T-helper 9 cell (primary cell): ENCODE measurements at places on chromosomes 5 and 9.

- no peak for DNase-seq
Observed at GRCh38 chr9:89410022-89410421, 87.9 kb downstream of the SEMA4D start.

GRCh38 chr5:36373527-36374086, 71.9 kb upstream of the RANBP3L start:
- DNase-seq = no peak

DNA sequence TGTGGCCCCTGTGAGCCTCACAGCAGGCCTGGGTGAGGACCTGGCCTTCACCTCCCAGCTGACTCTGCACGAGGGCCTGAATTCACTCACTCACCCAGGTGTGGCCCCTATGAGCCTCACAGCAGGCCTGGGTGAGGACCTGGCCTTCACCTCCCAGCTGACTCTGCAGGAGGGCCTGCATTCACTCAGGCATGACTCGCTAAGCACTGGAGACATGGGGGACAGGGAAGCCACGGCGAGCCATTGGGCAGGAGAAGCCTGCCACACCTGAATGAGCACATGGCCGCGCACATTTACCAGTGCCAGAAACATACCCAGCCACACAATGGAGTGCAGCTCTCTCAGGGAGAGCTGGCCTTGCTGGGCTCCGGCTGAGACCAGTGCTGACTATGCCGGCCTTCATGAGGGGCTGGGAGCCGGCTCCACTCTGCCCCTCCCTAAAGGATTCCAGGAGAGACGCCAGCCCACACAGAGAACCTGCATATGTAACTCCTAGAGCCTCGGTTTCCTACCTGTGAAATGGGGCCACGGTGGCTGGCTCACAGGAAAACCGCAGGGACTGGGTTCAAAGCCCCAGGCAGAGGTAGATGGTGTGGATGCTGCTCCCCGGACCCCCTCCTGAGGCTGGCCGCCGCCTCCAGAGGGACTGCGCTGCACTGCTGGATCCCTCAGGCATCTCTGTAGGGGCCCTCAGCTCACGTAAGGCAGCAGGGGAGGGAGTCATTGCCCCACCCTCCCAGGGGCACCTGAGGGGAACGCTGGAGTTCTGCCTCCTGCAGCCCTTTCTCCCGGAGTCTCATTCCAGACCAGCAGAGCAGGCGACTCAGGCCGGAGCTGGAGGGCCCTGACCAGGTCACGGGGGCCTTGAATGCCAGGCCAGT, 7.2 kb downstream of the ADAMTS2 start:
- DNase-seq = no peak

GRCh38 chr9:104301755-104302154, 202.3 kb upstream of the OR13F1 start:
- DNase-seq = no peak

GRCh38 chr5:5609935-5610334, 187.5 kb downstream of the ICE1 start:
- DNase-seq = no peak

DNA sequence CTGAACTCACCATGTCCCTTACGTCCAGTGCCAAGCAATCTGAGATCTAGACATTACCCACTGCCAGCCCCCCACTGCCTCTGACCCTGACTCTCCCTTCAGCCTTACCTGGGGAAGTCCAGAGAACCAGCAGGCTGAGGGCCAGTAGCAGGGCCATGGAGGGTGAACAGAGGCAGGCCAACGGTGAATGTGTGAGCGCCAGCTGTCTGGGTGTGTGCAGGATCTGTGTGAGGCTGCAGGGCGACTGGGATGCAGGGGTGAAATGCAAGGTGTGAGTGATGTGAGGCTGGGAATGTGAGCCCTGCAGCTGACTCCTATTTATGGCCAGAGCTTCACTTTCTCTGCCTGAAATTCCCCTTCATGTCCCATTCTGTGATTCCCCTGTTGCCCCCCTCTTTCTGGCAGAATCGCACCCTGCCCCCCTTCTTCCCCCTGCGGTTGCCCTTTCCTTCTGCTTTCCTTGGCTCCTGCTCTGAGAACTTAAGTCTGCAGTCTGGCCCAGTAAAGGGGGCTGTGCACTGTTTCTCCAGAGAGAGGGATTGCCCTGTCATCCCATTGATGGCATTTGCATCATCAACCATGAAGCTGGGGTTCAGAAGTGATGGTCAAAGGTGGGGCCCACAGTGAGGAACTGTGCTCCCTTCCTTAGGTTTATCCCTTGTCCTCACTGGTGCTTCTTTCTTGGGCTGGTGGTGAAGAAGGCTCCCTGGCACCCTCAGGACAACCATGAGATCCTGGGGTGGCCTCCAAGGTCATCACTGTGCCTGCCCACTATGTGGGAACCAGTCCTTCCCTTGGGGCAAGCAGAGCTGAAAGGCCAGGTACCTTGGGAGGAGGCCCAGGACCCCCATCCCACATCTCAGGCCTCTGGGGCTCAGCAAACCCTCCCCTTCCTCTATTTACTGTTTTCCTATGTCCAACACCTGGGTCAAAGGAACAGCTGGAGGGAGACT, at the start of gene CCL19:
Gene CCL19 (minus strand): TSS at position 294 of the 953 bp plus-strand sequence. CDS start 137 bp downstream, at position 157.
- no peak for DNase-seq

- DNase-seq = no peak
Observed at GRCh38 chr9:124000784-124001457, 10.6 kb upstream of the LHX2 start.

DNA sequence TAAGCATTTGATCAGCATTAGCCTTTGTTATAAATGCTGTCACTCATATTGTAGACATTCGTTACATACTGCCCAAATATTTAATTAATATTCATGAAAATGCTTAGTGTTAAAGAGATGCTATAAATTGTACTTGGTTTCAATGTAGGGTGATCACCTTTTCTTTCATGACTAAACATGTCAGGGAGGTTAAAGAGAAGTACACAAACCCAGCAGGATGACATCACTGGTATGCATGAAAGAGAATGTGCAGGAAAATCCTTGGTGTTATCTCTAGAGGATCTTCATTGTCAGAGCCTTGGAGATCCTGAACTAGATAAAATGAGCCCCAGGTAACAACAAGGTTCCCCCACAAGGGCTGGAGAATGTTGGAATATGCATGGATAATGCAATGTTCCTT, 33.0 kb upstream of the SV2C start:
- no peak for DNase-seq

- no peak for DNase-seq
Observed at GRCh38 chr9:7879551-7880245, 80.1 kb upstream of the DMAC1 start.

DNA sequence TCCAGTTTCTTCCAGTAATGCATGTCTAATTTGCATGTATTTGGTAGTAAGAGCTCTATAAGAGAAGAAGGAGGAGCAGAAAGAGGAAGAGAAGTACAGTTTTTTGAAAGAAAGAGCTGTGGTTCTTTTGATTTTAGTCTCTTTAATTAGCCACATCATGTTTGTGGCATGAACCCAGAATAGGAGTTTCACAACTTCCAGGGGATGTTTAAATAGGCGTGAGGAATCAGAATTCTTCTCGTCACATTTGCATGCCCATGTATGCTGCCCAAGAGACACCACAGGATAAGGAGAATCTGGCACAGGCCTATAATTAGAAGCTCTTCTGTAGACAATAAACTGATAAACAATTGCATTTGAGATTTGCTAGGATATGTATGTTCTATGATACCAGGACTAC, 78.7 kb downstream of the GAS1 start:
- no peak for DNase-seq

GRCh38 chr9:19161257-19162025, 34.1 kb upstream of the PLIN2 start:
- peak; percentile 10 for DNase-seq

DNA sequence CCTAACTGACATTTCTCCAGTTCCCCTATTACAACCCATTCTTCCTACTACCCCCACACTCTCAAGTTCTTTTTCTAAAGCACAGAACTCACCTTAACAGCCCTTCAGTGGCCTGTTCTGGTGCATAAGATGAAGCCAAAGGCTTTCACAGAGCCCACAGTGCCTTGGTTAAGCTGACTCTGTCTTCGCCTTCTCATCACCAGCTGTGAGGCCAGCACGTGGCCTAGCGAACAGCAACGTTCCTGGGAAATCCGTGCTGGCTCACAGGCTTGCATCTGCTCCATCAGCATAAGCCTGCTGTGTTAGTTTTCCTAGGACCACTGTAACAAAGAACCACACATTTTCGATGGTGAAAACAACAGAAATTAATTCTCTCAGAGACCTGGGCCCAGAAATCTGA, 67.9 kb upstream of the LPAR1 start:
- DNase-seq = no peak

GRCh38 chr5:17120209-17120608, 97.2 kb upstream of the BASP1 start:
- DNase-seq = no peak

DNA sequence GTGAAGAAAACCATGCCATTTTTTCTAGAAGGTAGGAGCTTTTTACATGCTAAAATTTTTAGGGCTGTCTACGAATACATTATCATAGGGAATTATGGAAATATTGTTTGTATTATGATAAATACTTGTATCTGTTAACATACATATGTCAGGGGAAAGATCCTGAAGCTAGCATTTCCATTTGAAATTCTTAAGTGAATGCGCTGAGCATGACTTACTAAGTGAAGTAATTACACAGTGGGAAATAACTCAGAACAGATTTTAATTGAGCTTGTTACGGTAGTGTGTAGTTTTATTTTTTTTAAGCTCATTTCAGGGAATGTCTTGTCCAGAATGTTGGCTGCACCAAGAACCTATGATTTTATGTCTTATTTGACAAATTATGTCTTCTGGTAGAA, 19.1 kb downstream of the TDRD7 start:
- no peak for DNase-seq

DNA sequence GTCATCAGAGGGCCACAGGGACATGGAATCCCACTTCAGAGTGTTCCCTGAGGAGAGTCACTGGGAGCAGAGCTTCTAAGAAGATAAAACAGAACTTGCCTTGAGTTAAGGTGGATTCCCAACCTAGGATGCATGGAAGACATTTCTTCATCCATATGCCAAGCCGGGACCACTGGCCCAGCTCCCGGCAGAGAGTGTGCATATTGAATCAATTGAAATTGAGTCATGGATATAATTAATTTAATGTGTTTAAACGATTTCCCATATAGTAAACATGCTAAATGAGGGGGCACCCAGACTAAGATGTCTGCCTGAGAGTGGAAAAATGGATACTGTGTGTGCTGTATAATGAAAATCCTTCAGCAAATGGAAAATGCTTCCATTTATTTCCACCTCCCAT, 194.4 kb upstream of the TBC1D2 start:
- no peak for DNase-seq
